ENCODE measurements at places on chromosomes 5 and 9.

DNA sequence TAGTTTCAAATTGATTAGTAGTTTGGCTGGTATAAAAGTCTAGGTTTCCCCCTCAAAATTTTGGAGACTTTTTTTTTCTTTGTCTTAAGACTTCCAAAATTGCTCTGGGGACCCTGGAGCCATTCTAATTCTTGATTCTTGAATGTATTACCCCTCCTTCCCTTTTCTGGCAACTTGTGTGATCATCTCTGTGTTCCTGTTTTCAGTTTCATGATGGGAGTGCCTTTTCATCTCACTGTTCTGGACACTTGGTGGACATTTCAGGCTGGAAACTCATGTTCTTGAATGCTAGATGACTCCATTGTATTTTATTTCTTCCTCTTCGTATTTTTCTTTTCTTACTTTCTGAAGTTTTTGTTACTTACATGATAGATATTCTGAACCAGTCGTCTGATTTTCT lies 57.3 kb upstream of the LRRC70 start:
- DNase-seq = no peak

- DNase-seq = peak; percentile 42
These were observed 197.0 kb upstream of the VLDLR start for GRCh38 chr9:2424619-2425033.

DNA sequence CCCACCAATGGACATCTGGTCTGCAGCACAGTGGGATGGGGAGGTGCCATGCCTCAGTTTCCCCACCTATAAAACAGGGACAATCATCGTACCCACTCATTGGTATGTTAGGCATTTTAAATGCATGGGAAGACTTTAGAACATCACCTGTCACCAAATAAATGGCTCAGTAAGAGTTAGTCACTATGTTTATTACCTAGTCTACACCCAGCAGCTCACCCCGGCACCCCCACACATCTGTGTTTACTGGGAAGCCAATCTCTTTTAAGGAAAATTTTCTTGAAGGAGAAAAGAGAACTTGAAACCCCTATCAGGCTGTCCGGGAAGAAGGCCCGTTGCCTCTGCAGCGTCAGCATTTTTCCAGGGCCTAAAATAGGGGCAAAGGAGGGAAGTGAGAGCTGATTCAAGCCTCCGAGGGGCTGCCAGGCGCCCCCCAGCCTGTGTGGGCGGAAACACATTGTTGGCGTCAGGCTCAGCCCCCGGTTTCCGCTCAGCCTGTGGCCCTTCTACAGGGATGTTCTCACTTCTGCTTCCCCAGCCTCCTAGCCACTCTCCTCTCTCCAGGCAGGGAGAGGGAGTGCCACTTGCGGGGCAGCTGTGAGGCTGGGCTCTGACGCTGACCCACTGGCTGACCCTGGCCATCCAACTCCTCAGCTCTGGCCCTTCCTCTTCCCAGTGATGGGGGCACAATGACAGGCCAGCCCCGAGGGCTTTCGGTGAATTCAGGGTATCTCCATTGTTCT lies 4.6 kb downstream of the CSF1R start:
- no peak for DNase-seq

GRCh38 chr9:26264709-26265601 lies 586.7 kb upstream of the TUSC1 start:
- DNase-seq = peak; percentile 52

- peak; percentile 10 for DNase-seq
These were observed 200.4 kb downstream of the MAST4 start for GRCh38 chr5:66796305-66797292.
